Fibroblast of skin of scalp (primary cell): ENCODE measurements at places on chromosomes 11 and 22.

- DNase-seq, result no peak
These were observed 69.4 kb upstream of the AMPD3 start for GRCh38 chr11:10385696-10386095.

DNA sequence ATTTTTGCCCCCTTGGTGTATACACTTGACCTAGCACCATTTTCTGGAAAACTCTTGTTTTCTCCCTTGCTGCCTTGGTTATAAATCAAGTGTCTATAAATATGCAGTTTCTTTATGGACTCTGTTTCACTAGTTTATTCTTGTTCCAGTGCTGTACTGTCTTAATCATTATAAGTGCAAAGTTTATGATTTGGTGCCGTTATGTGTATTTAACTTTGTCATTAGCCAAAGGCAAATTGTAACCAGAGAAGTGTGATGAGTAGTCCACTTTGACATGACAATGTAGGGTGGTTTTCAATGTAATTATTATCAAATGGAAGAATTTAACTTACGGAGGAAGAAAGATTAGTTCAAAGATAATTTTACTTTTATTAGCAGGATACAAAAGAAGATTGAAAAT lies 40.3 kb downstream of the SPECC1L start:
- no peak for DNase-seq

GRCh38 chr11:66288671-66289547 lies at the start of gene YIF1A:
TSS of gene YIF1A (minus strand) at chr11:66289143. CDS start at chr11:66288985, 158 bp downstream.
- peak; percentile 100 for DNase-seq

GRCh38 chr11:93287434-93287833 lies 43.1 kb upstream of the DEUP1 start:
- no peak for DNase-seq
